Endodermal cell (in vitro differentiated cells): ENCODE measurements at places on chromosomes 2 and 18. TPM values are rescaled to one million over a fixed set of nuclear protein-coding genes. Genes with fewer than 3 reads are reported as not detected.

DNA sequence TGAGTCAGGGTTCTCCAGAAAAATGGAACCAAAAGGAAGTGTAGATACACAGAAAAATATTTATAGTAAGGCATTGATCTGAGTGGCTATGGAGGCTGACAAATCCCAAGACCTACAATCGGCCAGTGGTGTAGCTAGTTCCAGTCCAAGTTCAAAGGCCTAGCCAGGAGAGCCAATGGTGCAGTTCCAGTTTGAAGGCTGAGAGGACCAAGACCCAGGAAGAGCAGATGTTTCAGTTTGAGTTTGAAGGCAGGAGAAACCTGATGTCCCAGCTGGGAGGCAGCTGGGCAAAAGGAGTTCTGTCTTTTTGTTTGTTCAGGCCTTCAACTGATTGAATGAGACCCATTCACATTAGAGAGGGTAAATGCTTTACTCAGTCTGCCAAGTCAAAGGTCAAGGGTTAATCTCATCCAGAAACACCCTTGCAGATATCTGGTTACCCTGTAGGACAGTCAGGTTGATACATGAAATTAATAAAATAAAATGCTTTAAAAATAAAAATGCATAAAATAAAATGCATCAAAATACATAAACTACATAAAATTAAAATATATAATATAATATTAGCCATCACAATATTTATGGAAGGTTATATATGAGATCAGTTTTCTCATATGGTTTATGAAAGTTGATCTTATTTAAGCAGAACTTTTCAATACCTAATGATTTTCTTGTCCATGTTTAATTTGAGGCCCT, 38.7 kb downstream of the KCNE4 start:
- H3K27ac ChIP-seq = no peak overlapping the region
- no peak overlapping the region for H3K4me3 ChIP-seq
- no peaks in the 10 kb centered on the region for H3K36me3 ChIP-seq
- H3K4me1 ChIP-seq = no peaks in the 10 kb centered on the region
- no peaks in the 10 kb centered on the region for H3K27me3 ChIP-seq

GRCh38 chr2:26298638-26299393, 47.1 kb upstream of the SELENOI start:
- DNase-seq = peak; percentile 75
- peak overlapping the region; percentile 80 for H3K27ac ChIP-seq
- H3K4me3 ChIP-seq = peak overlapping the region; percentile 21
- H3K36me3 ChIP-seq = no peaks in the 10 kb centered on the region
- H3K4me1 ChIP-seq = no peaks in the 10 kb centered on the region

DNA sequence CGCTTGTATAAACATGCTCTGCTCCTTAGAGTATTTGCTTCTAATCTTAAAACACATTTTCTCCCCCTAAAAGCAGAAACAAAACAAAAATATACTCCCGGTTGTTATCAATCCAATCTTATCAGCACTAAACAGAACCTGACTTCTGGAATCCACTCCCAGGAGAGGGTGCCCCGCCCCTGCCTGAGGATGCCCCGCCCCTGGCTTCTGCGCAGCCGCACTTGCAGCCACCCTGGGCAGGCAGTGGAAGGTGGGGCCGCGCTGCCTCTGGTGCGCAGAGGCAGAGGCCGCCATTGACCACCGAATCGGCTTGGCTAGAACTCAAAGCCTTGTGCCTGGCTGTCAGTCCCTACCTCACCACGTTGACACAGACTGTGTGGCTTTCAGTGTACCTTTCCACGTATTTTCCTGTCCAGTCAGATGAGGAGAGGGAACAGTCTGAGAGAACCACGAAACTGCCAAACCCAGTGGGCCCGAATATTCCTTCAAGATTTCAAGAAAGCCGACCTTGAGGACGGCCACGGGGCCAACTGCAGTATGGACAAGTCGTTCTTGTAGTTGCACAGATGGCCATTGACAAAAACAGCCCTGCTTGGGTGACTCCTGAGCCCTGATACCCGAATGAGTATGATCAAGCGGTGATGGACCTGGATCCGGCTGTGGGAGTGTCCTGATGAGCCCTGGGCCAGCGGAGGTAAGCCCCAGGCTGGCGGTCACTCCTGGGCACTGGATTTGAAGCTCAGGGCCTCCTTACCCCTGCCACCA, 46.2 kb upstream of the ARHGAP28 start:
- no peaks in the 10 kb centered on the region for H3K36me3 ChIP-seq
- no peak overlapping the region for H3K27ac ChIP-seq
- peak; percentile 58 for DNase-seq
- H3K4me3 ChIP-seq = no peak overlapping the region
- H3K27me3 ChIP-seq = no peaks in the 10 kb centered on the region
- no peaks in the 10 kb centered on the region for H3K4me1 ChIP-seq

DNA sequence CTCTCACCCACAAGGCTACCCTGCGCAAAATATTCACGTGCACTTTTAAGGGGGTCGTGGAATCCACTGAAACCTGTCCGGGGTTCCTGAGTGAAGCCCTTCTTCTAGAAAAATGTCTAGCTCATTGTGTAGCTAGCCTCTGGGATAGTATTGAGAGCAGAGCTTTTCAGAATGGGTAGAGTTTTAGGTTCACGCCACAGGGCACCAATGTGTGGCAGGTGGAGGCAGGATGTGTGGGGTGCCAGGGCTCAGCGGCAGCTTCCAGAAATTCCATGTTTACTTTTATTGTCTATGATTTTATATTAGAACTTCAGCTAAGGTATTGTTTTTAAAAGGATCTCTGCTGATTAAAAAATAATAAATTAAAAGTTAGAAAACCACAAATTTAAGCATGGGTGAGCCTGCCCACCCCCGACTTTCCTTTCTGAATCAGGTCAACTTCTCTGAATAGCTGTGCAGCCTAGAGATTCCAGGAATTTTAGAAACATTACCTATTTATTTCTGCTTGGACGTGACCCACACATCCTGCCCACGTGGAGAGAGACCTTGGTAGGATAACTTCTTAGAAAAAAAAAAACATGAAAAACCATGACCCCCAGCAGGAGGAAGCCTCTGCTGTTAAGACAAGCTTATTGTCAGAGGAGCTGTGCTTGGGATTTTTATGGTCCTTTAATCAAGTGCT, 163.7 kb downstream of the CTIF start:
- H3K4me1 ChIP-seq = no peaks in the 10 kb centered on the region
- H3K36me3 ChIP-seq = no peaks in the 10 kb centered on the region
- DNase-seq = no peak

DNA sequence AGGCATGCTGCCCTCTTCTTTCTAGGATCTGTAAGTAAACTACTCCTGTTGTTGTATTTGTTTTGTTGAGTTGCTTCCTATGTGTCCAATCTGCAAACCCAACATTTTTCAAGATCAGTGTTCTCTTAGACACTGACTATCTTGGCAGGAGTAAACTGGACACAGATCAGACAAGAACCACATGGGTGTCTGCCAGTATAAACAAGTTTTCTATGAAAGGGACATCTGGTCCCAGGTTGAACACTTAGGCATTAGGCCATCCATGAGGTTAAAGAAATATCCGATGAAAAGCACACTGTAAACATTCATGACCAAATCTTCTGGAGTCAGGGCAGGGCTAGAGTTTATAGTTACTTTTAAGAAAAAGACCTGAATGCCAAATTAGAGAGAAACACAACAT, 441.8 kb downstream of the NYAP2 start:
- no peak for DNase-seq
- H3K27me3 ChIP-seq = no peaks in the 10 kb centered on the region
- no peaks in the 10 kb centered on the region for H3K36me3 ChIP-seq
- H3K27ac ChIP-seq = no peak overlapping the region

SFT2D3 gene
- total RNA-seq = 5.3 and 5.5 TPM in 2 replicates
